ENCODE measurements at places on chromosomes 3 and 15. TPM values are rescaled to one million over a fixed set of nuclear protein-coding genes. Genes with fewer than 3 reads are reported as not detected.

- H3K27me3 ChIP-seq = no peaks in the 10 kb centered on the region
- no peaks in the 10 kb centered on the region for H3K36me3 ChIP-seq
- DNase-seq = no peak
- H3K4me1 ChIP-seq = no peaks in the 10 kb centered on the region
Measured at GRCh38 chr3:182605882-182606611, 187.3 kb upstream of the ATP11B start.

GRCh38 chr3:49454458-49454857 is 15.6 kb upstream of the DAG1 start:
- H3K4me3 ChIP-seq = no peak overlapping the region
- H3K27ac ChIP-seq = no peak overlapping the region
- DNase-seq = no peak
- no peaks in the 10 kb centered on the region for H3K36me3 ChIP-seq
- no peaks in the 10 kb centered on the region for H3K27me3 ChIP-seq
- H3K4me1 ChIP-seq = no peaks in the 10 kb centered on the region

GRCh38 chr3:194879991-194880939 is 194.6 kb downstream of the FAM43A start:
- peak; percentile 89 for DNase-seq
- peaks cover 48% of the 10 kb centered on the region for H3K4me1 ChIP-seq
- H3K36me3 ChIP-seq = no peaks in the 10 kb centered on the region

- no peaks in the 10 kb centered on the region for H3K4me1 ChIP-seq
- no peak overlapping the region for H3K4me3 ChIP-seq
- DNase-seq = no peak
- no peaks in the 10 kb centered on the region for H3K36me3 ChIP-seq
- H3K27me3 ChIP-seq = no peaks in the 10 kb centered on the region
- no peak overlapping the region for H3K27ac ChIP-seq
Measured at GRCh38 chr3:22713936-22714335, 489.2 kb upstream of the UBE2E2 start.

Gene BDH1
- 30.2 TPM for total RNA-seq

Gene RSL24D1
- total RNA-seq = 51.1 TPM
